ENCODE measurements at places on chromosomes 11 and 22.

GRCh38 chr11:113182288-113182687, 132.1 kb upstream of the TTC12 start:
- no peak for DNase-seq

DNA sequence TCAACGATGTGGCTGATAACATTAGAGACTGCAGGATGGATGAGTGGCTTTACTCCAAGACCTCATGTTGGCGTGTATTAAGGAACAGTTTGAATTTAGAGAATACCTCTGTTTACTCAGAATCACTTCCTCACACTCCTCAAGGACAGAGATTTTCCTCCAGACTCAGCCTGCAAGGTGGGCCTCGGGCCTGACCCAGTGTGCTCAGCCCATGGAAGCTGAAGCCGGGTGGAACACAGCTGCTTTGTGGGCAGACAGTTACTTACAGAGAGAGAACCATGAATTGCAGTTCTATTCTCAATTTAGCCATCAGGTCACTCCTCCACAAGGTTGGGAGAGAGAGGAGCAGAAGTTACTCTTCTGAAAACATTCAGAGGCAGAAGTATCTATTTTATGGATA, 135.8 kb downstream of the SNX19 start:
- DNase-seq: no peak

- no peak for DNase-seq
Measured at GRCh38 chr11:14267861-14268635, 90.9 kb downstream of the RRAS2 start.

- DNase-seq: no peak
Measured at GRCh38 chr22:17245341-17245740, 26.1 kb upstream of the ADA2 start.

- DNase-seq: no peak
Measured at GRCh38 chr22:39601180-39601535, 30.6 kb downstream of the CACNA1I start.

- no peak for DNase-seq
Measured at GRCh38 chr22:50189849-50190181, 4.1 kb downstream of the TRABD start.

DNA sequence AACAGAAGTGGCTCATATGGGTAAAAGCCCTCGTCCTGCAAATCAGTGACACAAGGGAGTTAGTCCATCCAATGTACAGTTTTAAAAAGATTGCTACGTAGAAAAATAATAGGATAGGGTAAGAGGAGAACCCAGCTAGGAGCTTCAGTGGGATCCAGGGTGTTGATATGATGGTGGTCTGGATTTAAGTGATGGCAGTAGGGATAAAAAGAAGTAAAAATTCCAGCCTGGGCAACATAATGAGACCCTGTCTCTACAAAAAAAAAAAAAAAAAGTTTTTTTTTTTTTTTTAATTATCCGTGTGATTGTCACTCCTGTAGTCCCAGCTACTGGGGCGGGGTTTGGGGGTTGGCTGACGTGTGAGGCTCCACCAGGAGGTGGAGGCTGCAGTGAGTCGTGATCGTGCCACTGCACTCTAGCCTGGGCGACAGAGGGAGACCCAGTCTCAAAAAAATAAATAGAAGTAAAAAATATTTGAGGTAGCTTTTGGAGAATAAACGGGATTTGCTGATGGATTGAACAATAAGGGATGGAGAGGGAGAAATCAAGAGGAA, 7.0 kb upstream of the L3MBTL2 start:
- peak; percentile 39 for DNase-seq

DNA sequence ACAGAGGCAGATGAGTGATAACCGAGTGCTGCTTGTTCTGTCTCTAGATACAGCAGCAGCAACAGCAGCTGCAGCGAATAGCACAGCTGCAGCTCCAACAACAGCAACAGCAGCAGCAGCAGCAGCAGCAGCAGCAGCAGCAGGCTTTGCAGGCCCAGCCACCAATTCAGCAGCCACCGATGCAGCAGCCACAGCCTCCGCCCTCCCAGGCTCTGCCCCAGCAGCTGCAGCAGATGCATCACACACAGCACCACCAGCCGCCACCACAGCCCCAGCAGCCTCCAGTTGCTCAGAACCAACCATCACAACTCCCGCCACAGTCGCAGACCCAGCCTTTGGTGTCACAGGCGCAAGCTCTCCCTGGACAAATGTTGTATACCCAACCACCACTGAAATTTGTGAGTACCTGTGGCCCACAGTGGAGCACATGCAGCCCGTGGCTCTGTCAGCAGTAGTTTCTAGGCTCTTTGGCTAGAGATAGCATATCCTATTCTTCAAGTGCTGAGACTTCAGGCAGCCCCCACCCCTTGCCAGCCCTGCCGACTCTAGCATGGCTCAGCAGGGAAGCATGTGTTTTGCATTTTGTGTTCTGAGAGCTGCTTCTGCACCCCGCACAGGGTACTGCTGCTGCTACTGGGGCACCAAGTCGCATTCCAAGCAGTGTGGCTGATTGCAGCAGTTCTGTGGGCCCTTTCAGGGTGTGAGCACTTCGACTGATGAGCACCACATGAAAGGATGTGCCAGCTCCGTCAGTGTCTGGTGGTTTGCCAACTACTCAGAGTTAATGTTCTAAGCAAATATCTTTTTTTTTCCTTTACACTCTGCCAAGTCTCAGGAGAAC, 59.2 kb downstream of the MED15 start:
- DNase-seq: peak; percentile 81

DNA sequence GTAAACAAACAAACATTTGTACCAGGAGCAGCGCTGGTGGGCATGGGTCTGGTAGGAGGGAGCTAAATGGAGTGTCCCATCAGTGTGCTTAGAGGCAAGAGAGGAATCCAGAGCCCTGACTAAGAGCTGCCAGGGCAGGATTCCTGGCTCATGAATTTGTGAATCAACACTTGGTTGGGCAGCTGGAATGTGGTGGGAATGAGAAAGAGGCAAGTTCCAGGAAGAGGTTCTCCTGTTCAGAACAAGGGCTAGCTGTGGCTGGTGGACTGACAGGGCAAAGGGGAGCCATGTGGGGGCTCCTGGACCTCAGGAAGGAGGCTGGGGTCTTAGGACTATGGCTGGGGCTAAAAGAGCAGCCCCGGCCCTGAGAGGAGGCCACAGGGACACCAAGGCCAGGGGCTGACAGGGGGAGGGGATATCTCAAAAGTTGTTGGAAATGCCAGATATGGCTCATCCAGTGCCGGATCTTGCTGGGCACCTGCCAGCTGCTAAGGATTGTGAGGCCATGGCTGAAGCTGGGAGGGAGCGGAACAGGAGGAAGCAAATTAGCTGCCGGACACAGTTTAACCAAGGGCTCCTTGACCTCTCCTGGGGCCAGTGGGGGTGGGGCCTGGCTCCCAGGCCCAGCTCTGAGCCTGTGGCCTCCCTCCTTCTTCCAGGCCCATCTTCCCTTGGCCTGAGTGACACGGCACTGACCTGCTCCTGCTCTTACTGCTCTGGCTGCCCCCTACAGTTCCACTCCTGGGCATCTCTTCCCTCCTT, 14.6 kb upstream of the P2RY6 start:
- DNase-seq: peak; percentile 97

GRCh38 chr11:103832762-103833161, 203.7 kb upstream of the DDI1 start:
- DNase-seq: no peak

- DNase-seq: no peak
Measured at GRCh38 chr11:73614591-73614990, 16.7 kb upstream of the FAM168A start.

- no peak for DNase-seq
Measured at GRCh38 chr11:121304759-121305158, 12.2 kb downstream of the SC5D start.

- DNase-seq: no peak
Measured at GRCh38 chr11:127816962-127817361, 770.4 kb downstream of the ETS1 start.

GRCh38 chr22:23883658-23884057, 10.5 kb upstream of the MIF start:
- no peak for DNase-seq

DNA sequence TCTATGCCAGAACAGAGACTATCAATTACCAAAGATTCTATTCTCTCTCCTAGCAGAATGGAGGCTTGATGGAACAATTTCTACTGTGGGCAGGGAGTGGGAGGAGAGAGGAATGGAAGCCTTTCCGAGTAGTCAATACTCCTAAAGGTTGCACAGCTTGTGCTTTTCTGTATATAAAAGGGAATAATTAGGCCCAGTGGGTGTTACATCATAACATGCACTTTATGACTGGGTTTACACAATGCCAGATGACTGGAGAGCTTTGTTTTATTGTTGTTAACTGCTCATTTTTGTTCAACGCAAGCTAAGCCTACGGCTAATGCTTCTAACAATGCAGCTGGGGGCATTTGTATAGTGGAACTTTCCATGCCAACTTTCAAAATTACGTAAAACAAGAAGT, 2237.9 kb upstream of the RAG2 start:
- no peak for DNase-seq

GRCh38 chr11:35571696-35572095, 46.3 kb upstream of the PAMR1 start:
- DNase-seq: no peak

- no peak for DNase-seq
Measured at GRCh38 chr22:49983148-49984042, 22.8 kb downstream of the PIM3 start.

DNA sequence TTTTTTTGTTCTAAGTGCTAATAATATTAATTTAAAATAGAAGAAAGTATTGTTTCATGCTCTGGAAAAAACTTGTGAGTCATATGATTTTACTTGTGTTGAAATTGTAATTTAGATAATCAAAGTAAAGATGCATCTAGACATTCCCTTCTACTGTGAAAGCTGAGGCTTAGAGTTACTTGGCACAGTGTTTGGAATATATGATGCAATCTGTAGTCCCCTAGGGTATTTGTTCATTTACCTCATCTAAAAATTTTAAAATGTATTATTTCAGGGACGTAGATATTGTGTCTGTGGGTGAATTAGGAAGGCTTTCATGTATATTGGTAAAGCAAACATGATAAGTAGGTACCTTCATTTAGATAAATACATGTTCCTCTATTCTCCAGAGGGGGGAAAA, 793.5 kb upstream of the CNTN5 start:
- no peak for DNase-seq

DNA sequence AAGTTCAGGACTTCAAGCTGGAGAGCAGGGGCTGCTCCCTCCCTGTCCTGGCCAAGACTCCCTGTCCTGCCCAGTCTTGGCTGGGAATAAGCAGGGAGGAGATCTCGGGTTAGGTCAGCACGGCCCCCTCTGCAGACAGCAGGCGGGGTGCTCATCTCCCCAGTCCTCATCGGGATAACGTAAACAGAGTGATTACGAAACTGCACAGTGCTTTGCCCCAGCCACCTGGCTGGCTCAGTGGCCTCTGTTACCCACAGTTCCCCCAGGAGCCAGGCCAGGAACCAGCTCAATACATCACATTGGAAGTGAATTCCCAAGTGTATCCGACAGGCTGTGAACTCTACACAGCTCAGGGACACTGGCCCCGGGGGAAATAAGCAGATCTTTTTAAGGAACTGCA, 42.7 kb upstream of the KCNJ11 start:
- no peak for DNase-seq

DNA sequence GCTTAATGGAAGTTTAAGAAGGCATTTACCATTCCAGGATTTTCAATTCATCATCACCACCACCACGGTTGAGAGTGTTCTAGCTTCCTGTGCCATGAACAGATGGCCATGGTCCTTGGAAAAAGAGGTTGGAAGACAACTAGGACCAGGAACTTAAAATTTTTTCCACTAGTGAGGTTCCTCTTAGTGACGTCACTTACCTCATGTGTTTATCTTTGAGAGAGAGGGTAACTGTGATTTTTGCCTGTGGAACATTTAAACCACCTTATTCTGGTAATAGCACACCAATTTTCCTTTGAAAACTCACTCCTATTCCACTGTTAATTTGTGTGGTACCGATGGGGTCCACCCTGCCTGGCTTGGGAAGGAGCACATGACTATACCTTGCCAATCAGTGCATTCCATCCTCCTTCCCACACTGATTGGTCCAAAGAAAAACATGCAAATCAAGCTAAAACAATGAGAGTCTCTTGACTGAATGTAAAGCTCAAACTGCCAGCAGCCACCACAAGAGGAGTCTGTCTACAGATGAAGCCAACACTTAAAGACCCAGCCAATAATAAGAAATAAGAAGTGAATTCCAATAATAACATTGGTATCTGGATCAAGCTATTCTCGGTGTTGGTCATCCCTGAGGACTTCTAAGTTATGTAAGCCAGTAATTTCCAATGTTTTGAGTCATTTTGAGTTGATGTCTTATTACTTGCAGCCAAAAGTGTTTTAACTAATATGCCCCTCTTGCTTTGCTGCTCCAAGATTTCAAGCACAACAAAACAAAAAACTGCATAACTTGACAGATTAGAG, 111.8 kb downstream of the MPPED2 start:
- no peak for DNase-seq

DNA sequence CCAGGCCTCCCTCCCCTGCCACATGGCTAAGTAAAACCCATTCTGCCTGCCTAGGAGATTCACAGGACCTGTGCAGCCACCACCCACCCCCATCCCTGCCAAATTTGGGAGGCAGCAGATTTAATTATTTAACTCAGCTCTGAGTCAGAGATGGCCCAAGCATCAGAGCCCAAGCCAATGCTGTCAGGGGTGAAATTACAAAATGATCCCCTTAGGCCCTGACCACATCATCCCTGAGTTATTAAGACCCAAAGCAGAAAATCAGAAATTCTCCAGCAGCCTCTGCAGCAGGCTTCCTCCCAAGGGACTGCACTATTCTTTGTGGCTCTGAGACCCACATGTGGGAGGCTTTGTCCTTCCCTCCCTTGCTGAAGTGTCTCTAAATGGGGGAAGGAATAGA, 52.8 kb upstream of the RRAS2 start:
- no peak for DNase-seq

- no peak for DNase-seq
Measured at GRCh38 chr22:40958299-40958698, 7.1 kb downstream of the RBX1 start.

DNA sequence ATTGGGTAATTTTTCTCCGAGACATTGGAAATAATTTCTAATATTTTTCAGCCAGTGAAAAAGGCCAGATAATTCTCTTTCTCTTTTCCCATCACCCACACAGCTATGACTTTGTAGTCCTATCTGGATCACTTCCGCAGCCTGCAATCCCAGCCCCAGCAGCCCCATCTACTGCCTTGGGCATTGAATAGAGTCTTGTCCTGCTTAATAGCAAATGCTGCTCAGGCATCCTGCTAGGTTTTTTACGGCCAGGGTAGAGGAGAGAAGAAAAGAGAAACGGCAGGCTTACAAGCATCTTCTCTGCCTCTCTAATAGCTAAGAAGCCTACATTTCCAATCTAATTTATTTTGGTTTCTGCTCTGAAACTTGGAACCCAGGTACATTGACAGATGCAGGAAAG, 154.3 kb upstream of the B3GAT1 start:
- no peak for DNase-seq

GRCh38 chr11:126841999-126842398, 158.6 kb downstream of the KIRREL3 start:
- DNase-seq: peak; percentile 42

- DNase-seq: no peak
Measured at GRCh38 chr11:18736590-18737148, 10.7 kb upstream of the IGSF22 start.

All from ACHN (cell line).